ENCODE measurements at places on chromosomes 4 and X.

DNA sequence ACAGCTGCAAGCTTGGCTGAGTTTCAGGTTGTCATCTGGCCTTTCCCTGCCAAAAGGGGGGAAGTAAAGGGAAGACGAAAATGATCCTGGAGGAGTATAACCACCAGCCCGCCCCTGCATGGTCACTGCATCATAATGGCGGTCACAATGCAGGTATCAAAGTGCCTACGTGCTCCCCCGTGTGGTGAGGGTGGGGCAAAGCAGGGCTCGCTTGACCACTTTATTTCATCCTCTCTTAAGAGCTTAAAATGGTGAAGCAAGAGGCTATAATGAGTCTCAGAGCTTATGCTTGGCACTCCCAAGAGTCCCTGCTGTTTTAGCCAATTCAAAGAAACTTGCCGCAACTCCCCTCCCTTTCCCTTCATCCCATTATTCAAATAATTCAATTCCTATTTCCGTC lies 105.6 kb downstream of the APOOL start:
- no peak for DNase-seq

DNA sequence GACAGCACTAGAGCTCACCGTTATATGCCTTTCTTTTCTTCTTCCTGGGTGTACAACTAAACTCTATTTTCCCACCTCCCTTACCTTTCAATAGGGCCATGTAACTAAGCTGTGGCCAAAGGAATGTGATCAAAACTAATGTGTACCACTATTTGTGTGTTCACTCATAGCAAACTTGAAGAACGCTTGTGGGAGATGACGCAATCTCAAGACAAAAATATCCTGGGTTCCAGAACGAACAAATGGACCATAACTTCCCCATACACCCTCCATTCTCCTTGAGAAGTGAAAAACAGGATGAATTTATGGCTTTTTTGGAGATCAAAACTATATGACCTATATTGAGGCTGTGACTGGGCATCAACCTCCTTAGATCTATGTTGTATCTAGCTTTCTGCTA lies 139.7 kb upstream of the GLRA2 start:
- no peak for DNase-seq

DNA sequence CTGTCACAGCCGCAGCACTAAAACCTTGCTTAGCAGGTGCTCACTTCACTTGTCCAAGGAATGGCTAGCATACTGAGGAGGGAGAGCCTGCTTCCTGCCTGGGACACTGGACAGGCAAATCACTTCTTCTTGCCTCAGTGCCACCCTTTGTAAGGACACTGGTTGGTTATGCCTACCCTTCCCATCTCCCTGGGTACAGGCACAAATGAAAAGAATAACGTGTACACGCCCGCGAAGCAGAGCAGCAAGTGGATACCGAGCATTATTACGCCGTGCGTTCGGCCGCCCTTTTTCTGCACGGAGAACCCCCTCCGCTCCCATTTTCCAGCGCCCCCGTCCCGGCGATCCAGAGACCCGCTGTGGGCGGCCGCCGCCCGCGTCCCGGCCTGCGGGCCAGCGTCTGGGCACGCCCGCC lies 338 bp upstream of the KLHL2 start:
- DNase-seq: no peak

GRCh38 chr4:5045097-5045496 lies 6.2 kb upstream of the STK32B start:
- DNase-seq: no peak

GRCh38 chrX:152738560-152738959 lies 5.0 kb downstream of the MAGEA12 start:
- DNase-seq: no peak

GRCh38 chr4:22356987-22357596 lies 158.8 kb downstream of the ADGRA3 start:
- DNase-seq: no peak

DNA sequence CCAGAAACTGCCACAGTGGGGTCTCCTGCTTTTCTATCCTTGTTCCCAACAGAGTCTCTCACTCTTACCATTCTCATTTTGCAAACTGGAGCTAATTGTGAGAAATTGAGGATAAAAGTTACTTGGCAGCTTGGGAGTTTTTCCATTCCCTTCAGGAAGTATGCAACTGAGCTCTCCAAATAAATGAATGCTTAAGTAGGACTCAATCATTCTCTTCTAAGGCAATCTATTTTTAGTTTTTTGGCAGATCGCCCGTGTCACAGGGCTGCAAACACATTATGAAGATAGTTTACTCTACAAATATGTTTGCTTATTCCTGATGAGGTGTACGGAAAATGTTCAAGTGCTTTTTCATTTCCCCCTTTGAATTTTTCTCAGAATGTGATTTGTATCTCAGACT lies 5.3 kb downstream of the ASB11 start:
- no peak for DNase-seq

- no peak for DNase-seq
These were observed 10.1 kb upstream of the ARAP2 start for GRCh38 chr4:36254371-36254770.

All from activated T-cell treated with anti-CD3 and anti-CD28 coated beads for 1 hour (primary cell).